ENCODE measurements at places on chromosomes 16 and 17.

- no peaks in the 10 kb centered on the region for H3K4me1 ChIP-seq
- H3K27me3 ChIP-seq = no peaks in the 10 kb centered on the region
- no peak for DNase-seq
- no peak overlapping the region for H3K4me3 ChIP-seq
- H3K36me3 ChIP-seq = no peaks in the 10 kb centered on the region
These were observed 18.9 kb upstream of the MFSD6L start for GRCh38 chr17:8818047-8818446.

DNA sequence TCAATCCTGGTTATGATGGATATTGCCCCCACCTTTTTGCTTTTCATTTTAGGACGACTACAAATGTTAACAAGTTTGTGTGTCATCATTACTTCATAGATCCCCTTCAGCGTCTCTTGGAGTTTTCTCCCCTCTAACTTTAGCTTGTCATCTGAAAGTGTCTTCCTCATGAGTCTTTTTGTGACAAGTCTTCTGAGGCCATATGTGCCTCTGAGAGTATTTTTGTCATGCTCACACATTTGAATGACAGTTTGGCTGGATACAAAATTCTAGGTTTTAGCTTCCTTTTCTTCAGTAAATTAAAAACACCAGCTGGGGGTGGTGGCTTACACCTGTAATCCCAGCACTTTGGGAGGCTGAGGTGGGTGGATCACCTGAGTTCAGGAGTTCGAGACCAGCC is 203.8 kb upstream of the CHMP6 start:
- H3K4me1 ChIP-seq = no peaks in the 10 kb centered on the region
- H3K4me3 ChIP-seq = no peak overlapping the region
- H3K27me3 ChIP-seq = no peaks in the 10 kb centered on the region
- no peak for DNase-seq
- H3K36me3 ChIP-seq = no peaks in the 10 kb centered on the region
- no peak overlapping the region for H3K27ac ChIP-seq

DNA sequence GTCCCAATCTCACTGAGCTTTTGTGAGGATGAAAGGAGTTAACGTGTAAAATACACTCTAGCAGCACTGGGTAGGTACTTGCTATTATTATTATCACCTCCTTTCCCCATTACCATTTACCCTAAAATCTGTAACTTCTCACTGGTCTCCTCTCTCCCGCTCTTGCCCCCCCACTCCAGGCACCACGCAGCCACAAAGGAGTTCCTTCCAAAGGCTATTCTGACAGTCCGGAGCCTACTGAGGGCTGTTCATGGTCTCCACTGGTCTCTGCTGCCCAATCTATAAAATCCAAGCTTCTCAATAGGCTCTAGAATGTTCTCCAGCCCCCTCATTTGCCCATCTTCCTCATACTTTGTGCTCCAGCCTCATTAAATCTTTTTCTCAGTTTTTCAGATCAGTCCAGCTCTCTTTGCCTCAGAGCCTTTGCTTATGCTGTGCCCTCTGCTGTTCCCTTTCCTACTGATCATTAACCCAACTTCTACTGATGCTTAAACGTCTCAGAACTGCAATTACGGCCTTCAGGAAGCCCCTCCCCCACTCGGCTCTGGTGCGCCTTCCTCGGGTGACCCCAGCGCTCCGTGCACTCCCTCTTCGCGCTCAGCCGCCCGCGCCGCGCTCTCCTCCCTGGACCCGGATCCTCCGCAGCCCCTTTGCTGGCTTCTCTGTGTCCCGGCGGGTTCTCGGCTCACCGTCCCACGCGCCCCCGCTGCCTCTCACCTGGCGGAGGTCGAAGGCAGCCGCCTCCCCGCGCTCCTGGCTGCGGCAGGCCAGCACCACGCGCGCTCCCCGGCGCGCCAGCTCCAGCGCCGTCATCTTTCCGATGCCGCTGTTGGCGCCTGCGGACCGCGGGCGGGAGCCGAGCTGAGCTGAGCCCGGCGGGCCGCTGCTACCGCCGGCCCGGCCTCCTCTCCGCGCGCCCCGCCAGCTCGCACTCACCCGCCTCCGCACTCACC is 737 bp downstream of the DHRS13 start:
- peaks cover 34% of the 10 kb centered on the region for H3K4me1 ChIP-seq
- H3K27ac ChIP-seq = peak overlapping the region; percentile 84
- peak overlapping the region; percentile 54 for H3K4me3 ChIP-seq
- peaks cover 8% of the 10 kb centered on the region for H3K36me3 ChIP-seq
- peak; percentile 44 for DNase-seq

DNA sequence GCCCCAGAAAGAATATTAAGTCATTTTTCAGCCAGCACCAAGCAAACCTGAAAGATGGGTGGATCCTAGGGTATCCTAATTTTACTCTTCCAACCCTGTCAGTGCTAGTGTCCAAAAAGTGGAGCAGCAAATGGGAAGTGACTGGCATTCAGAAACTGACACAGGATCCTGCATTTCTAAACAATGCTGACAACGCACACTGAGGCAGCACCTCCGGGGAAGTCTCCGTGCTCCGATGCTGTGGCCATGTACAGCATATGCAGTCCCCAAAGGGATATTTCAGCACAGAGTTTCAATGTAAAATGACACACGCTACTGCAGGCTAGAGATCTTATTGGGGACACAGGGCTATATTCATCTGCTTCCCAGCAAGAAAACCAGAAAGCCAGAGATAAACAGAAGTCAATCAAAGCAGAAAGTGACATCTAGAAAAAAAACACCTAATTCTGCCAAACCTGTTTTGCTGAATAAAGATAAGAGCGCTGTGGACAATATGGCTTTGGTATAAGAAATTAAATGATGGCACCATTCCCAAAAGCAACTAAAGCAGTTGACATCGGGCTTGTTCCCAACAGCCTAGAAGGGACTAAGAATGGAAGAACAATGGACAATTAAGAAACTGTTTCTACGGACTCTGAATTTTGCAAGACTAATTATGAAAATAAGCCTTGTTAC is 17.3 kb downstream of the XYLT1 start:
- DNase-seq = no peak
- no peaks in the 10 kb centered on the region for H3K4me1 ChIP-seq
- no peaks in the 10 kb centered on the region for H3K27me3 ChIP-seq
- H3K36me3 ChIP-seq = no peaks in the 10 kb centered on the region
- no peak overlapping the region for H3K27ac ChIP-seq

DNA sequence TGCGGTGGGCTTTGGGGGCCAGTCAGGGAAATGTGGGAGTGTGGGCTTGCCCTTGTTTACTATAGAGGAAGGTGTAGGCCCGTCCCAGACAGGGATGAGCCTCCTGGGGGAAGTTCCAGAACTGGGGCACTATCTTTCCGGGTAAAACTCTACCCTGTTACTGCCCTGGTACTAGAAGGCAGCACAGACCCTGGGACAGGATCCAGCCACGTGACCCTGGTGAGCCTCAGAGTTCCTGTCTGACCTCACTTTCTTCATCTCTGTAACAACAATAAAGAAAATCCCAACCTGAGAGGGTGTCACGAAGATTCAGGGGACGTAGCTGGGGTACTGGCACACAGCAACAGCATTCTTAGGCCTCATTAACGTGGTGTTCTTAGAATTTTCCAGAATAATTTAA is 239.6 kb upstream of the FOXF1 start:
- DNase-seq = no peak
- H3K27ac ChIP-seq = no peak overlapping the region
- H3K36me3 ChIP-seq = no peaks in the 10 kb centered on the region
- no peaks in the 10 kb centered on the region for H3K4me1 ChIP-seq
- H3K4me3 ChIP-seq = no peak overlapping the region
- H3K27me3 ChIP-seq = no peaks in the 10 kb centered on the region

DNA sequence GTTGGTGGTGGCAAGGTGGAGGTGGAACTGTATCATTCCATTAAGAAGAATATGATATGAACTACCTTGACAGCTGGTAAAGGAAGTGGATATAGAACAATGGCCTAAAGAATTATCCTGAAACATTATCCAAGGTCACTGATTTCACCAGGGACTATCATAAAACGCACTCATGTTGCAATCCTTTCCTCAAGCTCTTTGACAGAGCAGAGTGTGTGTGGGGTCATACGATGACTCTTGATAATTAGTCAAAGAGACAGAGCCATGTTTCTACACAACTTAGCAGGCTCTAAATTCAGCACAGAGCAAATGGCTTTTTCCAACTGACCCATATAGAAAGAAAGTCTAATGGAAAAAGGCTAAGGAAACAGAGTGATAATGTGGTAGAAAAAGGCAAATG is 126.4 kb upstream of the ANKFN1 start:
- H3K27me3 ChIP-seq = no peaks in the 10 kb centered on the region
- DNase-seq = no peak
- H3K4me1 ChIP-seq = no peaks in the 10 kb centered on the region
- H3K27ac ChIP-seq = no peak overlapping the region

GRCh38 chr17:81210868-81211267 is 11.9 kb downstream of the CEP131 start:
- no peak overlapping the region for H3K4me3 ChIP-seq
- H3K27me3 ChIP-seq = no peaks in the 10 kb centered on the region
- H3K36me3 ChIP-seq = no peaks in the 10 kb centered on the region
- no peak for DNase-seq
- no peak overlapping the region for H3K27ac ChIP-seq

GRCh38 chr17:3002538-3003295 is 60.7 kb downstream of the OR1D5 start:
- DNase-seq = peak; percentile 55
- peaks cover 49% of the 10 kb centered on the region for H3K4me1 ChIP-seq
- H3K4me3 ChIP-seq = no peak overlapping the region
- no peaks in the 10 kb centered on the region for H3K36me3 ChIP-seq
- no peaks in the 10 kb centered on the region for H3K27me3 ChIP-seq
- H3K27ac ChIP-seq = peak overlapping the region; percentile 95
